Activated naive CD4-positive, alpha-beta T cell treated with anti-CD3 and anti-CD28 coated beads for 36 hours (primary cell): ENCODE measurements at places on chromosomes 12 and 14. TPM values are rescaled to one million over a fixed set of nuclear protein-coding genes. Genes with fewer than 3 reads are reported as not detected.

Gene AICDA
- not detected for total RNA-seq

DNA sequence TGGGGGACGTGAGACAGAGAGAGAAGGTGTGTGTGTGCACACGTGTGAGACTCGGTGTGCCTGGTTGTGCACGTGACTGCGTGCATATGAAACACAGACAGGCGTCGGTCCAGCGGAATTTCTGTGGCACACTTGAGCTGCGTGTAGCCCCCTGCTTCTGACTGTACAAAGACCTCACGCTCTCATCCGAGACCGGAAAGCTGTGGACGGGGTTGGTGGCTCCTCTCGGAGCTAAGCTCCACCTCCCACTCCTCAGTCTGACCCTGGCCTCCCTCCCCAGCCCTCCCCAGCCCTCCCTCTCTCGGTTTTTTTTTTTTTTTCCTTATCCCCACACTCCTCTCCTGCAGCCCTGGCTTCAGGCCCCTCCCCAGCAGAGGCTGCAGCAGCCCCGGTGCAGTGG lies 8.3 kb upstream of the C14orf180 start:
- no peaks in the 10 kb centered on the region for H3K4me1 ChIP-seq
- H3K27me3 ChIP-seq, result peaks cover 2% of the 10 kb centered on the region

GRCh38 chr14:102418169-102418852 lies 55.6 kb downstream of the TECPR2 start:
- no peaks in the 10 kb centered on the region for H3K36me3 ChIP-seq
- no peaks in the 10 kb centered on the region for H3K27me3 ChIP-seq
- H3K4me3 ChIP-seq, result no peak overlapping the region

Gene MMP14
- total RNA-seq, result 1.3 TPM

DNA sequence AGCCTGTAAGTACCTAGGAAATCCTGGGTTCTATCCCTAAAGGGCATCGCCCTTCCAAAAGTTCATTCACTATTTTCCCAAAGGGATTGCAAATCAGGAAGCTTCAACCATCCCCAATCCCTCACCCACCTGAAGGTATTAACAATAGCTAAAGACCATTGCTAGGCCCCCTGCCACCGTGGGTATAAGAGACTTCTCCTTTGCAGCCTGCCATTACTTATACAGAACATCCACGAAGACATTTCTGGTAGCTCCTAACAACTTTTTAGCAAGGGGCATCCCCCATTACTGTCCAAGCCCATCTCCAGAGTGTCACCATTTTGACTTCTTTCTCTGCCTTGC lies 384 bp upstream of the SMUG1 start:
- peak overlapping the region; percentile 86 for H3K4me3 ChIP-seq
- H3K27ac ChIP-seq, result no peak overlapping the region
- DNase-seq, result no peak
- H3K4me1 ChIP-seq, result peaks cover 16% of the 10 kb centered on the region
- peaks cover 3% of the 10 kb centered on the region for H3K36me3 ChIP-seq
- H3K27me3 ChIP-seq, result peaks cover 20% of the 10 kb centered on the region

GRCh38 chr12:184811-185575 lies 29.0 kb downstream of the SLC6A12 start:
- peaks cover 16% of the 10 kb centered on the region for H3K27me3 ChIP-seq
- no peak for DNase-seq
- H3K4me3 ChIP-seq, result no peak overlapping the region
- no peak overlapping the region for H3K27ac ChIP-seq

DNA sequence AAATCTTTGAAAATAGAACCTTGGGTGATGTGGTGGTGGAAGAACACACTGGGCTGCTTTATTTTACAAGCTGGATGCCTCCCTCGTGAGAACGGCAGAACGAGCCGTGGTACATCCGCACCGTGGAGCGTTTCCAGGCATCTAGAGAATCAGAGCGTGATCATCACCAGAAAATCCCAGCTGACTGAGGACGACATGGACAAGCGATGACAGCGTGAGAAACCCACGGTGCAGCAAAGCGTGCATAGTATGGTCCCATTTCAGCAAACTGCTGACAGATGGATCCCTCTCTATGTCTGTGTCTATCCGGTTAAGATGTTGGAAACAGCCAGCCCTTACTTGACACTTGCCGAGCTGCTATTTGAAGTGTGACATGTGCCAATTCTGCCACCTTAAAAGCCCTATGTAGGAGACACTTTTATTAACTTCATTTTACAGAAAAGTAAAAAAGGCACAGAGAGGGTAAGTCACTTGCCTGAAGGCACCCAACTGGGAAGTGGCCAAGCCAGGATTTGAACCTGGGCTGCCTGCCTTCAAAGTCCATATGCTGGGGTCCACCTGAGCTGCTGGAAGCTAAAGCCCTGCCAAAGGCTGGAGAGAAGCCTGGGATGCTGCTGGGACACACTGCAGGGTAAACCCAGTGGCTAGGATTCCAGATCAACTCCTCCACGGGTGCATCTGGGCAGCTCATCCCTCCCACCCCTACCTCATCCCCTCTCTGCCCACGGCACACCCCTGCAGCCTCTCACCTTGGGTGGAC lies 14.9 kb downstream of the SCARB1 start:
- H3K4me3 ChIP-seq, result no peak overlapping the region
- no peak overlapping the region for H3K27ac ChIP-seq
- H3K4me1 ChIP-seq, result no peaks in the 10 kb centered on the region
- H3K36me3 ChIP-seq, result no peaks in the 10 kb centered on the region
